ENCODE measurements at places on chromosomes 6 and 20.

GRCh38 chr6:97077380-97077779, 152.9 kb downstream of the KLHL32 start:
- no peak for DNase-seq

GRCh38 chr6:159939591-159940016, 29.3 kb upstream of the IGF2R start:
- no peak for DNase-seq

DNA sequence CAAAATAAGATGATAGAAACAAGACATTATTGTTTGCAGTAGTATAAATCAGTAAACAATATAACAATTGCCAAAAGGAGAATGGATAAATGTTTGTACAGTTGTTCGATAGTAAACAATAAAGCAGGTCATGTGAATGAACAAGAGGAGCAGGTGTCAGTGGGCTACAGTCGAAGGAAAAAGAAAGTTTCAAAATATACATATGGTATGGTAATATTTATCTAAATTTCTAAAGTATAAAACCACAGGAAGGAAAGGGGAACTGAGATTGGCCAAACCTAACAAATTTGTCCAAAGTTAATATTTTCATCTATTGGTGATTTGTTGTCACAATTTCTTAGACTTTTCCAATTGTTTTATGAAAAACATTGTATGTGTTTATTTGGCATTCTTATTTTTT, 110.9 kb downstream of the SH3BGRL2 start:
- no peak for DNase-seq

DNA sequence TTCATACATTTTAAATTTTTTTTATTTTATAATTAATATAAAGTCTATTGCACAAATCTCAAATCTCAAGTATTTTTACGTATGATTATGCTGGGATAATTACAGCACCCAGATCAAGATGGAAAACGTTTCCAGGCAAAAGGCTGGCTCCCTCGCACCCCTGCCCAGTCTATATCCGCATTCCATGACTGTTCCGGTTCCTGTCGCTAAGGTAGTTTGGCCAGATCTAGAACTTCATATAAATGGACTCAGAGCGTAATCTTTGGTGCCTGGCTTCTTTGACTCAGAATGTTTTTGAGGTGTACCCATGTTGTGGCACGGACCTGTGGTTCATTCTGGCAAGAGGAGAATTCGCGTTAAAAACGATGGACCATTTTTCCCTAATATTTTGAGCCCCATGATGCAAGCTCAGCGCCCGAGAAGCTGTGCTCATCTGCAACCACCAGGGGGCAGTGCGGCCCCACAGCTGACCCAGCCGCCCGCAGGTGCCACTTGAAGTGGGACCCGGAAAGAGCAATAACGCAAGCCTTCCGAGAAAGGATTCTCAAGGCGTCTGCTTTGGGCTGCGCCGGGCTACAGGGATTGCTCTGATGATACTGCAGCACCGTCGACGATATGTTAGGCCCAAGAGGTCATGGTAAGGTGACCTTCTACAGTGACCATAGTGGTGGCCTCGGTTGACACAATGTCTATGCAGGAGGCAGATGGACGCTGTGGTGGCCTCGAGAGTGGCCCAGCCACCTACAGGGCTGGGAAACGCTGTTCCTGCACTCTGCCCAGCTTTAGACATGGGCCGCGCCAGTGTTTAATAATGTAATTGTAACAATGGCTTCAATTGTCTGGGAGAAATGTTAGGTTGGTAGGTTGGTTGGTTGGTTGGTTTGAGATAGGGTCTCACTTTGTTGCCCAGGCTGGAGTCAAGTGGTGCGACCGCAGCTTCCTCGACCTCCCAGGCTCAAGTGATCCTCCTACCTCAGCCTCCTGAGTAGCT, 160.1 kb downstream of the ZMYND8 start:
- DNase-seq, result no peak

GRCh38 chr6:21613809-21614208, 20.3 kb downstream of the SOX4 start:
- no peak for DNase-seq

DNA sequence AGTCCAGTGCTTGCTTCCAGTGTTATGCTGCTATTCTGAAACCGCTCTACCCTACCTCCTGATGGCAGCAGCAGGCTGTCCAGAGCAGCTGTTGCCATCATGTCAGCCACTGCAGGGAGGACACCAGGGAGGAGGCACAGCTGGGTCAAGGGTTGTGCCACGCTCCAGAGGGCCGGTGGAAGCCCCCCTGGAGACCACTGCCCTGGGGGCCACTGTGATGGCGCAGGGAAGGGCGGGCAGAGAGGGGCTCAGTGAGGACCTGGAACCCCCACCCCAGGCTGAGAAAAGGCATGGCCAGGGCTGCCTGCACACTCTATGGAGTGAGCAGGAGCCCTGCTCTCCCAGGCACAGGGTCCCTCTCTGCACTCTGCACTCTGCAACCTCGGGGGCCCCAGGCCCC, 271.3 kb upstream of the BTBD3 start:
- DNase-seq, result no peak
